ENCODE measurements at places on chromosomes 11 and 22.

GRCh38 chr22:22111267-22111751 is 128.7 kb upstream of the TOP3B start:
- peak; percentile 89 for DNase-seq

- no peak for DNase-seq
Measured at GRCh38 chr22:37165940-37166674, 16.4 kb upstream of the IL2RB start.

DNA sequence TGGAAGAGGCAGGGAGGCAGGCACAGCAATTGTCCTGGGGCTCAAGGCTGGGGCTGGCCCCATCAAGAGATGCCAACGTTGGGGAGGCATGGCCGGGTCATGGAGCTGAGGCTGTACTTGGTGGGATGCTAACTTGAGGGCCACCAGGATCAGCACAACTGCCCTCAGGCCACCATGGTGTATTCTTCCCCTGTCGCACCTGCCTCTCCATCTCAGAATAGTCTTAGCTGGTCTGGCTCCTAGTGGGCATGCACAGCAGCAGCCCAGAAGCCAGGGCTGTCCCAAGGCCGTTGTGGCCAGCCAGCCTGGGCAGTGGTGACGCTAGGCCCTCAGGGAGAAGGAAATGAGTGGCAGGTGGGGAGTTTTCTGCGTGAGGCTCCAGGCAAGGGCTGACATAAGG is 91.3 kb downstream of the DHCR7 start:
- DNase-seq: no peak

GRCh38 chr22:19707347-19708290 is 6.7 kb upstream of the SEPTIN5 start:
- DNase-seq: no peak

GRCh38 chr22:39207141-39208012 is 37.4 kb downstream of the PDGFB start:
- DNase-seq: peak; percentile 66

GRCh38 chr11:128315933-128316332 is 271.4 kb downstream of the ETS1 start:
- no peak for DNase-seq

DNA sequence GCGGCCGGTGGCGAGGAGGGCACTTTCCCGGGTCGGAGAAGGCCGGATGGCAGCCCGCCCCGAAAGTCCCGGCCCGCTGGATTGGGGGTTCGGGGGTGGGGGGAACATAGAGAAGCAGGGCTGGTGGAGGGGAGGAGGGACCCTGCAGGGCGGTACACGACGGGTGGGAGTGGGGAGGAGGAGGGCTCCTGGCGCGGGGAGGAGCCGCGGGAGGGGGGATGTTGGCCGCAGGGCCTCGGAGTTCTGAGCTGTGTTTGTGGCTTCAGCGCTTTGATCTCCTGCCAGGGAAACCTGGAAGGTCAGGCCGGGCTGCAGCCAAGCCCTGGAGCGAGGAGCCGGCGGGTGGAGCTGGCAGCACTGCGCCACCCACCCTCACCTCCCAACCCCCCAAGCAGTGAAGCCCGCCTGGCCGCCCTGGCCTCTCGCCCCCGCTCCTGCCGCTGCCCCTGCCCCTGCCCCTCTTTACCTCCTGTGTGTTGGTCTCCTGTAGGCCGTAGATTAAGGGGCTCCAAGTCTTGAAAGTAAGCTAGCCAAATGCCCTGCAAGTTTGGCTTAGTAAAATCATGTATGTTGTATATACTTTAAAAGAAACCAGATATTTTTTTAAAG is 30.9 kb downstream of the C22orf31 start:
- peak; percentile 71 for DNase-seq

- DNase-seq: peak; percentile 26
Measured at GRCh38 chr22:50299785-50300619, 7.4 kb downstream of the PLXNB2 start.

DNA sequence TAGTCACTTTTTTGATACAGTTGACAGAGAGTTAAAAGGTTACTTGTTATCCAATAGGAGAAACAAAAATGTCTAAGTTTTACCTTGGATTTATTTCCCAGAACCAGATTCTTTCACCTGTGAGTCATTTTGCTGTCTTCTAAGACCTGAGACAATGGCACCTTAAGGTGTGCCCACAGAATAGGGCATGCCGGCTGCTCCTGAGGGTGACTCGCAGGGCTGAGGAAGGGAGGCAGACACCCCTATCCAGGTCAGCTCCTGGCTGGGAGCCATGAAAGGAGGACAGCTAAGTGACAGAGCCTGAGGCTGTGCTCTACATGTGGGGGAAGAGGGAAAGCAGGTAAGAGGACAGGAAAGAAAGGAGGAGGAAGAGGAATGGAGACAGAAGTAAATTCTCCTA is 67.8 kb downstream of the RASSF10 start:
- no peak for DNase-seq

- DNase-seq: no peak
Measured at GRCh38 chr22:38942702-38943101, 14.7 kb upstream of the APOBEC3A start.

GRCh38 chr11:119000906-119001305 is 3.0 kb downstream of the CENATAC start:
- DNase-seq: no peak

GRCh38 chr22:30305519-30305905 is 16.2 kb upstream of the CASTOR1 start:
- DNase-seq: no peak

- DNase-seq: peak; percentile 41
Measured at GRCh38 chr11:70111269-70112016, 33.3 kb downstream of the ANO1 start.

GRCh38 chr11:40405614-40406013 is 1053.8 kb downstream of the LRRC4C start:
- DNase-seq: no peak

GRCh38 chr22:28112190-28112544 is 193.1 kb upstream of the PITPNB start:
- DNase-seq: no peak

GRCh38 chr22:38737302-38738060 is 18.3 kb downstream of the SUN2 start:
- no peak for DNase-seq

DNA sequence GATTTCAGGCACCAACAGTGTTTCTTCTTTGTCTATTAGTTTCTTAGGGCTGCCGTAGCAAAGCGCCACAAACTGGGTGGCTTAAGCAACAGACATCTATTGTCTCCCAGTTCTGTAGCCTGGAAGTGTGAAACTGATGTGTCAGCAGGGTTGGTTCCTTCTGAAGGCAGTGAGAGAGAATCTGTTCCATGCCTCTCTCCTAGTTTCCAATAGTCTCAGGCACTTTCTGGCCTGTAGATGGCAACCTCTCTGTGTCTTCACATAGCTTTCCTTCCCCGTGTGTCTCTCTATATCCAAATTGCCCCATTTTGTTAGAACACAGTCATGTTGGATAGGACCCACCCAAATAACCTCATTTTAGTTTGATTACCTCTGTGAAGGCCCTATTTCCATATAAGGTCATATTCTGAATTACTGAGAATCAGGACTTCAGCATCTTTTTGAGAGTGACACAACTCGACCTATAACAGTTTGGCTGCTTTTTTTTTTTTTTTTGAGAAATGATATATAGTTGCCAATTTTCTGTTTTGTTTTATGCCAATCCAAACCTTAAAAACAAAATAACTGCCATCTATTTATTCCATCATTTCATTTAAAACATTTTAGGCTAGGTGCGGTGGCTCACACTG is 108.2 kb downstream of the SLC36A4 start:
- DNase-seq: peak; percentile 50

GRCh38 chr11:70790671-70791300 is 392.5 kb downstream of the CTTN start:
- no peak for DNase-seq

DNA sequence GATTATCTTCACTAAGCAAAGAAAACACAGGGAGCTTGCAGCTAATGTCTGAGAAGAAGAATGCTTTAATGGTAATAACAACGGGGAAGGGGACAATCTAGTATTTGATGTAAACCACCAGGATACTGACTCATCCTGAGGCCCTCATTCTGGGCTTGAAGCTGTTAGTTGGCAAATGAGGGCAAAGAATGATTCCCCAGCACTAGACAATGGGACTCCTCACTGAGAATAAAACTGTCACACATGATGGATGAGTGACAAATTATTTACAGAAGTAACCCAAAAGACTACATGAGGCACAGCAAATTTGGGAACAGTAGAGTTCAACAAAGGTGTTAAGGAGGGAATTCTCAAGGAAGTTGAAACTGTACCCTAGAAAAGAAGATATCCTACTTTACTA is 76.3 kb downstream of the FAM168A start:
- DNase-seq: no peak

- DNase-seq: no peak
Measured at GRCh38 chr11:127269911-127270310, 269.3 kb upstream of the KIRREL3 start.

GRCh38 chr22:18031695-18032454 is 7.5 kb upstream of the MICAL3 start:
- DNase-seq: peak; percentile 87
